CD4-positive, alpha-beta T cell (primary cell): ENCODE measurements at places on chromosomes 11 and 22. TPM values are rescaled to one million over a fixed set of nuclear protein-coding genes. Genes with fewer than 3 reads are reported as not detected.

DNA sequence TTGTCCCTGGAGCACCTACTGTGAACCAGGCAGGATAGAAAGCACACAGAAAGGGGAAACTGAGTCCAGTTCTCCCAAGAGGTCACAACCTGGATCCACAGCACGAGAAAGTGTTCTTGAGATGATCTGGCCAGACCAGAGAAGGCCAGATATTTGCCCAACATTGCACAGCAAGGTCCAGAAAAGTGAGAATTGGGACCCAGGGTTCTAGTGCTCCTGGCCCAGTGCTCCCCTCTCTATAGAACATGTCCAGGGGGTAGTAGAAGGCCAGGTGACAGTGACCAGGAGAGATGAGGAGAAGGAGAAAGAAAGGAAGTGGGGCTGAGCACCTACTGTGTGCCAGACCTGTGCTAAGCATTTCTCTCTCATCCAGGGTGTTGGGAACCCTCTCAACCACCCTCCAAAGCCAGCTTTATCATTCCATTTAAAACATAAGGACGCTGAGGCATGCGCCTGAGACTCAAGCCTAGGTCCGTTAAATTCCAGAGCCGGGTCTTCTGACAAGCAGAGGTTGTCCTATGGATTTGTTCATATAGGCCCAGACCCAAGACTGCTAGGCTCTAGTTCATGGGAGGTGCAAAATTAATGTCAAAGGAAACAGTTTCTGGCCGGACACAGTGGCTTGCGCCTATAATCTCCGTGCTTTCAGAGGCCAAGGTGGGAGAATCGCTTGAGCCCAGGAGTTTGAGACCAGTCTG lies 128.7 kb downstream of the MN1 start:
- no peak overlapping the region for H3K4me3 ChIP-seq
- no peak for DNase-seq
- no peaks in the 10 kb centered on the region for H3K36me3 ChIP-seq
- no peak overlapping the region for H3K27ac ChIP-seq
- H3K27me3 ChIP-seq = peaks cover 35% of the 10 kb centered on the region

- no peak overlapping the region for H3K27ac ChIP-seq
- no peaks in the 10 kb centered on the region for H3K27me3 ChIP-seq
- H3K36me3 ChIP-seq = no peaks in the 10 kb centered on the region
- no peak for DNase-seq
Observed at GRCh38 chr11:122863704-122864326, 18.7 kb upstream of the JHY start.

GRCh38 chr11:123719452-123719851 lies 22.0 kb downstream of the ZNF202 start:
- H3K4me1 ChIP-seq = no peaks in the 10 kb centered on the region
- peaks cover 2% of the 10 kb centered on the region for H3K36me3 ChIP-seq
- DNase-seq = no peak
- H3K27me3 ChIP-seq = peaks cover 7% of the 10 kb centered on the region
- no peak overlapping the region for H3K27ac ChIP-seq
- no peak overlapping the region for H3K4me3 ChIP-seq

The SLC22A6 gene
- not detected for total RNA-seq

The TBX1 gene
- total RNA-seq = not detected
